ENCODE measurements at places on chromosomes 2 and 18.
A peak's percentile ranks its signal among the peaks of the same experiment; 100 is the strongest.

- no peak for DNase-seq
These were observed 3.0 kb downstream of the ACOXL start for GRCh38 chr2:110735366-110735765.

DNA sequence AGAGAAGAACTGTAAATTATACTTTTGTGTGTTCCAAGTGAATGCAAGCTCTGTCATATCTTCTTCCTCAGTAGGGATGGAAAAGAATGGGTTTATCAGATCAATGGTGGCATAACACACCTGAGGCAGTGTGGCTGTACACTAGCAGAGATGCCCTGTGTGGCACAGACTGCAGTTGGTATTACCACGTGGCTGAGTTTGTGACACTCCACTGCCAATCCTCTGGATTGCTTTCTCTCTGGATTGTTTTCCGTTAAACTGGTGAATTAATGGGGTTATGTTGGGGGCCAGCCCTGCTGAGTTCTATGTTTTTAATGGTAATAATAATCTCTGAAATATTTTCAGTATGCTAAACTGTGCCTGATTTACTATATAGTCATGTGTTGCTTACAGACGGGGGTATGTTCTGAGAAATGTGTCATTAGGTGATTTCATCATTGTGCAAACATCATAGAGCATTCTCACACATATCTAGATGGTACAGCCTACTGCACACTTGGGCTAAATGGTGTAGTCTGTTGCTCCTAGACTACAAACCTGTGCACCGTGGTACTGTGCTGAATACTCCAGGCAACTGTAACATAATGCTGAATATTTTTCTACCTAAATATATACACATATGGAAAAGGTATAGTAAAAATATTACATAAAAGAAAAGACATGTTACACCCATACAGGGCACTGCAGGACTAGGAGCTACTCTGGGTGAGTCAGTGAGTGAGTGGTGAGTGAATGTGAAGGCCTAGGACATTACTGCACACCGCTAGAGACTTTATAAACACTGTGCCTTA is 84.7 kb upstream of the ST6GAL2 start:
- no peak for DNase-seq

DNA sequence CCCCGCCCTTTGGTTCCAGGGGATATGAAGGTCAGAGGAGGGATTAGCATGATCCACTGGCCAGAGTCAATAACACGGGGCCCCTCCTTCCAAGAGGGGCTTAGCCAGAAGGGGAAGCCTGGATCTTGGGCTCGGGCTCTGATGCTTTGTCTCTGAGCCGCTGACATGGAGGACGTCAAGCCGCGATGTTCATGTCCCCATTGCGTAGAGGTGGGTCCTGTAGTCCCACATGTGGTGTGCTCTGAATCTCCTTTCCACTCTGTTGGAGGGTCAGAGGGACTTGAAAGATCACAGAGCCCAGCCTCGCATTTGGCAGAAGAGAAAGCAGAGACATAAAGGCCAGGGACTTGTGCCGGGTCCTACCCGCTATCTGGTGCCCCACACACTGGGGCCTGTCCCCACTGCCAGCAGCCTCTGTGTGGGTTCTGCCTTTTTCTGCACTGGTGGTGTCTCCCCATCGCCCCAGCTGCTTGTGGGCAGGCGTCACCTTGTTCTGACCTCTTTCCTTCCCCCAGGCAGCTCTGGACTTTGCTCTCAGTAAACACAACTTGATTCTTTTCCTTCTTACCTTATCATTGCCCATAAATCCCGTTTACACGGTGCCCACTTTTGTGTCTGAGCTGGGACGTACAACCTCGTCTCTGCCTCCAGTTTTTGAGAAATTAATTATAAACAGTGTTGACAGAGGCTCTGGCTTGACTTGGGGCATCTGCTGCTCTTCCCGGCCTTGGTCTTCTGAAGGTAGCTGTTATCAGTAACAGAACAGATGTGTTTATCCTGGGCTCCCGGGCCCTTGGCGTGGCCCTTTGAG is 48.8 kb downstream of the SH3BP4 start:
- no peak for DNase-seq

GRCh38 chr2:134280231-134280630 is 26.4 kb downstream of the MGAT5 start:
- no peak for DNase-seq

GRCh38 chr18:25493401-25493800 is 141.4 kb upstream of the ZNF521 start:
- no peak for DNase-seq

DNA sequence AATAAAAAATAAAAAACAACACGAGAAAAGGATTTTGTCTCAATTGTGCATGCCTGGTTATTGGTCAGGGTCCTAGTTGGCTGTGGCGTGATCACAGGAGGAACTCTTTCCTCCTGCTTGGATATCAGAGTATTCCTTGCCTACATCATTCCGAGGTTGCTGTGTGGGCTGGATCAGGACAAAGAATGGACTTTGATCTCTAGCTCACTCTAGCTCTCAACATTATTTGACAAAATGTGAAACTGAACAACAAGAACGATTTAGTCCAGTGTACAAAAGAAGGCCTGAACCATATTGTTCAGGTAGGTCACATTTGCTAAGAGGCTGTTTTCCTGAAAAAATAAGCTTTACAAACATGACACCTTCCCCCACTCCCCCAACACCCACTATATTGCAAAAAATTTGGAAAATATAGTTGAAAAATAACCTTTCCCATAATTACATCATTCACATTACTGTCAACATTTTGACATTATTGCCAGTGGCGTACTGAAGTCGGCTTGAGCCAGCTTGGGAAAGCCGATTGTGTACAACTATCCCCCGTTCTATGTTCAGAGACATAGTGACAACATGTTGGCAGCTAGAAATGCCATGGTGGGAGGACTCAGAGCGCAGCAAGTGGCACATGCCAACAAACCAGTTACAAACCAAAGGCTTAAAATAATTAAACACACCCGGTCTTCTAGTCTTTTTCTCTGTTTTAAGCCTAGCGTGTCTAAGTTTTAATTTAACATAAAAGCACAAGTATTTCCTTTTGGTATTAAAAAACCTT is 179.0 kb downstream of the LPIN1 start:
- no peak for DNase-seq

DNA sequence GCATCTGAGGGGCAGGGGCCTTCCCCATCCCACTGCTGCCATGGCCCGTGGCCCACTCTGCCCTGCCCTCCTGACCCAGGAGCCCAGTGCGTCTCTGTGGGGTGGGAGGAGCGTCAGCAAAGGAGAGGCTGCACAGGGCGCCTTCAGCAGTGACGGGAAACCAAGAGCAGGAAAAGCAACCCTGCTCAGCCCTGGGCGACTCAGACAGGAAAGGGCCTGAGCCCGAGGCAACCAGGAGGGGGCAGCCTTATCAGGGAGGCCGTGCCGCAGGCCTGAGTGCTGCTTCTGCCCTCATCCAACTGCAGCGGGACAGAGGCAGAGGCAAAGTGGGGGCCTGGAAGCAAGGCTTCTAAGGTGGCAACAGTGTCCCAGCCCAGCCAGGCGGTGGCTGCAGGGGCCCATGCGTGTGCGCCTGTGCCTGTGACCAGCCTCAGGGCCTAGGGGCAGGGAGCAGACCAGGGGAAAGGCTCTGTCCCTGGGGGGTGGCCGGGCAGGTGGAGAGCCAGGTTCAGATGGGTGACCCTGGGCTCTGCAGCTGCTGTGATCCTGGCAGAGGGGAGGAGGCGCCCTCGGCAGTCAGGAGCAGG is 23.3 kb upstream of the ALPI start:
- DNase-seq, result no peak

GRCh38 chr2:54960164-54960563 is 90.1 kb downstream of the RTN4 start:
- no peak for DNase-seq

DNA sequence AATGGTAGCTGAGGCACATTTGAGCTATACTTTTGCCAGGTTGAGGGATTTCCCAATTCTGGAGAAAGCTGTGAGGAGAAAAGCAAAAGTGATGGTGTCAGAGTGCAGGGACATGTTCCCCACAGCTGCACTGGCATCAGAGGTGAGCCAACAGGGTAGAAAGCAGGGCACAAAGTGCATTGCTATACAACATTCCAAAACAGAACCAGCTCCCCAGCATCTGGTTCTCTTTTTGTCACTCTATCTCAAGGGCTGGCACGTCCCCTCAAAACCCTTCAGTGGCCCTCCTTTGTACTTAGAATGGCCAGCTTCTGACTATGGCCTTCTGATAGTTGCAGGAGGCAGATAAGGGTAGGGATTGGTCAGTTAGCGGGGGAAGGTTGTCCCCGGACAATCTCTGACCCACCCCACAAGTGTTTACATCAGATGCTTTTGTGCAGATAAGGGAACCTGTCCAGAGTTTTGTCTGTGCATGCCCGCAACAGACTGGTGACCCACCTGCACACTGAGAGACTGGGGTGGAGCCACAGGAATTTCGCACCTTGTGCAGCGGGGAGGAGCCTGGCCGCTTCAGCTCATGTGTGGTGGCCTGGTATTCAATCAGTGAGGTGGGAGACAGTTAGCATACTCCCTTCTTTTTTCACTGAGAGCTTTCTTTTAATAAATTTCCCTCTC is 31.0 kb upstream of the TMEM17 start:
- DNase-seq, result no peak

DNA sequence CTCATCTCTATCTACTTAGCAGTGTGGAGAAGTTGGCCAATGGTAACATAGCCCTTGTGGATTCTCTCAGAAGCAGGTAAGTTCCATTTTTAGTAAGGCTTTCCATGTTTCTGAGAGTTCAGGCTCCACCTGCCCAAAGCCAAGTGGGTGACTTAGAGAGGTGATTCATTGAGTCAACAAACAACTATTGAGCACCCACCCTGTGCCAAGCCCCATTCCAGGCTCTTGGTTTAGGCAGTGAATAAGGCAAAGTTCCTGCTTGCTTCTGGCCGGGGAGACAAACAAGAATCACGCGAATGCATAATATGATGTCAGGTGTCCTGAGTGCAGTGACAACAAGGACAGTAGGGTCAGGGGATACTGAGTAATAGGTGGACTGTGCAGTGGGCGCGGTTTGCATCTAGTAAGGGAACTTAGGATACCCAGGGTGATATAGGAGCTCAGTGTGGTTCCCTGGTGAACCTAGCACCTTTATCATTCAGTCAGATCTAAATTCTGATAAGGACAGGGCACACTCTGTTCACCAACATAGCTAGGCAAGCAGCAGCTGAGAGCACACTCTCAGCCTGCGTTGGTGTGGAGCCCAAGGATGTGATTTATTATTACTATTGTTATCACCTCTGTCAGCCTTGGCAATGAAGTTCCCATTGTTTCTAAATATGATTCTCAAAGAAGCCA is 31.7 kb upstream of the KCTD1 start:
- DNase-seq, result no peak

DNA sequence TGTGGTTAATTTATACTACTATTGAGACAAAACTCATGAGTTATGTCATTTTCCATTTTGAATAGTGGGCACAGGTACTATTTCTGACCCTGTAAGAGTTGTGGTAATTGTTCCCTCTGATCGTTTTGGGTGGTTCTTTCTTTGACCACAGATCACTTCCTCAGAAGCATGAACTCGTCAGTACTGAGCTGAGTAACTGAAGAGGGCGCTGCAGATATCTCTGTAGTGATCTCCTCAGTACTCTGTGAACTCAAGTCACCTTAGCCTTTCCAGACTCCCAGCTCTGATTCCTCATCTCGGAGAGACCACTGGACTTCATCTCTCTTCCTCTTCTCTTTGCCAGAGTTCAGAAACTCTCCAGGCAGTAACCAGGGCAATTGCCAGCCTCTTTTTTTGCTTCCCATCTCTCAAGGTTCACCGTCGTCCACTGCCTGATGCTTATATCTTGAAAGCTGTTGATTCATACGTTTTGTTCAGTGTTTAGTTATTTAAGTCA is 9.4 kb upstream of the IL1RL1 start:
- DNase-seq, result peak; percentile 13

GRCh38 chr2:218618102-218618860 is 10.6 kb downstream of the PLCD4 start:
- no peak for DNase-seq

- DNase-seq, result no peak
These were observed 1.5 kb downstream of the TTC21B start for GRCh38 chr2:165952085-165952484.

- DNase-seq, result no peak
These were observed 90.6 kb downstream of the MDH1 start for GRCh38 chr2:63679252-63679855.

DNA sequence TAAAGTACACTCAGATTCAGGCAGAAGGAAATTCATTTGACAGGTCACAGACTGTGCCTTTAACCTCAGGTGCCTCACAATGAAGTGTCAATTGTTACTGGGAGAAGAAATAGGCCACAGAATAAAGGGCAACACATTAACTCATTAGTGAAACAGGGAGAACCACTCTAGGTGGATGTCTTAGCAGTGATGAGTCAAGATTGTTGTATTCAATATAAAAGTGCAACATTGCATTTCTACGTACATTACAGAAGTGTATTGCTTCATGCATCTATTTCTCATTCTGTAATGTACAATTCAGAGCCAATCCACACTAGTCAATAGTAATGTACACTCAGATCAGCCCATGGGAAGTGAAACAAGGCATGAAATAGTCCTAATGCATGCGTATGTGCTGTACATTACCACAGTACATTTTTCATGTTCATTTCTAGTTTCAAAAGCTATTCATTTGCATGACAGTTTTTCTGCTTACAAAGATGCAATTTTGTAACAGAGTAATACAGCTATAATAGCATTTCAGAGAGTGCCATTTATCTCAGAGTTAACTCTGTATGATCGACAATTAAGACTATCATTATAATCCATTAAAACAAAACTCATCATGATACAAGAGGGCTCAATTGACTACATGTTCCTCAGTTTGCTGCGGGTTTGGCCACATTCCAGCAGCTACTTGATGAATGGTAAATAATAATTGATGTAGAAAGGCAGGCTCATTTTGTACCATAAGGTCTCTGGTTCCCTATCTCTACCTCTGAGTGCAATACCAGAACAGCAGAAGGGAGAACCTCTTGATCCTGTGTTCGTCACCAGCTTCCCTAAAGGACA is 12.2 kb upstream of the ARL5A start:
- no peak for DNase-seq

GRCh38 chr2:180907731-180908130 is 72.7 kb upstream of the UBE2E3 start:
- DNase-seq, result no peak

- DNase-seq, result no peak
These were observed 19.2 kb downstream of the GKN1 start for GRCh38 chr2:68993660-68994059.

DNA sequence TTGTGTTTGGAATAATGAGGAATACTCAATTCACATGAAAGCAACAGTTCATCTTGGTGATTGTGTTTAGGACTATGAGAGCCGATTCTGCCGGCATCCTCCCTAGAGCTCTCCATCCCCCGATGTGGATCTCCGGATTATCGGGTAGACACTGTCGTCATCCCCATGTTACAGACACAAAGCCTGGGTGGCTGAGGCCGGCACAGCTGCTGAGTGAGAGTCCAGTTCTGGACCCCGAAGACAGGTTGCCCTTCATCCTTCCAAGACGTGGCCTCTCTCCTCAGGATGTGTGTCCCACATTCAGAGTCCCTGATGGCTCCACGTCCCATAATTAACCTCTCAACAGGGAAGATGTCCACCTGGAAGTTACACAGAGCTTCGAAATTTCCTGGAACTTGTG is 129.3 kb downstream of the HDAC4 start:
- DNase-seq, result no peak

Measured in stimulated activated CD8-positive, alpha-beta memory T cell treated with anti-CD3 and anti-CD28 coated beads, Interleukin-4, amount 100 ng/mL, for 1 hour (primary cell).